ENCODE measurements at places on chromosomes 7 and 10.

DNA sequence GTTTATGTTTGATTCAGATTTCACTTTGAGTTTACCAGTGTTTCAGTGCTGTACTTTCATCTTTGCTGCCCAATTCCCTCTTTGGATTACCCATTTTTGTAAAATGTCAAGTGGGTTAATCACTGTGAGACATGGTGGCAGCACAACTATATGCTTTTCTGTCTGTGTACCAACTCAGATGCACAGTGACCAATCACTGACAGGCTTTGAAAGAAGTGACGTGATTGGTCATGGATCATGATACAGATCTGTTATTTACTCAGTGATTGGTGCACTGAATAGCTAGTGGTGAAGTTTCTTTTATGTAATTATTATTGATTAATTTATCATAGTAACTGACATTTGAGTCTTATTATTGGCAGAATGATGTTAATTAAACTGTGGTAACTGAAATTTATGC is 126.9 kb downstream of the SDK1 start:
- no peak for DNase-seq

DNA sequence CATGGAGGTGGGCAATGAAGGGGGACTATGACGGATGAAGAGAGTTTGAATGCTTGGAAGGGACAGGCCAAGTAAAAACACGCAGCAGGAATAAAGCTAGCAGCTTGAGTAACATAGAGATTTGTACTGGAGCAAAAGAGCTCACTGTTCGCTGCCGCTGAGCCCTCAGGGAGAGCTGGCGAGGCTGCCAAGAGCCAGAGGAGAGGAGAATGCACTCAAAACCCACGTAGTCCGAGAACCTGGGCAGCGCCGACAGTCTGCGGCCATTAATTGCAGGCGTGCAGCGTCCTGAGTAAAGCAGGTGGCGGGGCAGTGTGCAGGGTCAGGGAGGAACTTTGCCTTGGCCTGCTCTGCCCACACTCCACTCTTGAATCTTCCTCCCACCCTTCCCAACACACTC is 68.2 kb downstream of the SLC37A3 start:
- no peak for DNase-seq

- DNase-seq, result no peak
These were observed 18.5 kb downstream of the TMEM72 start for GRCh38 chr10:44929356-44930255.

- DNase-seq, result no peak
These were observed 58.7 kb downstream of the OSBPL3 start for GRCh38 chr7:24921362-24921679.

GRCh38 chr7:80100254-80100653 is 34.4 kb upstream of the GNAI1 start:
- no peak for DNase-seq

Measured in NCI-H2171 (cell line).